ENCODE measurements at places on chromosomes 13 and 19.

- no peak for DNase-seq
Observed at GRCh38 chr13:63737418-63737817, 2321.8 kb upstream of the PCDH20 start.

DNA sequence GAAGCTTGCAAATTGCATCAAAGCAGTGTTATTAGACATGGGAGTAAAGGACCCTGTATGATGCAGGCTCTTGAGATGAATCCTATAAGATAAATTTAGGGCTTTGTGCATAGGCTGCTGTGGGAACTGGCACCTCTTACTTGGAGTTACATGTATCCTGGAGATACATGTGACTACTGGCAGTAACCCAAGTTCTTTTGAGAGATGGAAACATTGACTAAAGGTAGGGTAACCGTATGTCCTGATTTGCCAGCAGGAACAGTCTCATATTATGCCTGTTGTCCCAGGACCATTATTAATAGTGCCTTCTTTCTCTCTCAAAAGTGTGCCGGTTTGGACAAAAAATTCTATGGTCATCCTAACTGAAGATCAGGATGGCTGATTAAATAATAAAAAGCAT lies 195.4 kb downstream of the LACC1 start:
- no peak for DNase-seq

DNA sequence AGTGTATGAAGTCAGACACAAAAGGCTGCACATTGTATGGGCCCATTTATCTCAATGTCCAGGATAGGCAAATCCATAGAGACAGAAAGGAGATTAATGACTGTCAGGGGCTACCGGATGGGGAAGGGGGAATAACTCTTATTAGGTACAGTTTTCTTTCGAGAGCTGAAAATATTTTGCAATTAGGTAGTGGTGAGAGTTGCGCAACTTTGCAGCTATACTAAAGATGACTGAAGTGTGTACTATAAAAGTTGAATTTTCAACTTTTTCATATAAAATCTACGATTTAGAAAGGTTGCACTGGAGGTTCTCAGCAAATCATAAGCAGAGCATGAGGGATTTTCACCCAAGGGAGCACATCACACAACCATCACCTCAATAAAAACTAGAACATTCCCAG lies 16.1 kb upstream of the SLC15A1 start:
- no peak for DNase-seq

DNA sequence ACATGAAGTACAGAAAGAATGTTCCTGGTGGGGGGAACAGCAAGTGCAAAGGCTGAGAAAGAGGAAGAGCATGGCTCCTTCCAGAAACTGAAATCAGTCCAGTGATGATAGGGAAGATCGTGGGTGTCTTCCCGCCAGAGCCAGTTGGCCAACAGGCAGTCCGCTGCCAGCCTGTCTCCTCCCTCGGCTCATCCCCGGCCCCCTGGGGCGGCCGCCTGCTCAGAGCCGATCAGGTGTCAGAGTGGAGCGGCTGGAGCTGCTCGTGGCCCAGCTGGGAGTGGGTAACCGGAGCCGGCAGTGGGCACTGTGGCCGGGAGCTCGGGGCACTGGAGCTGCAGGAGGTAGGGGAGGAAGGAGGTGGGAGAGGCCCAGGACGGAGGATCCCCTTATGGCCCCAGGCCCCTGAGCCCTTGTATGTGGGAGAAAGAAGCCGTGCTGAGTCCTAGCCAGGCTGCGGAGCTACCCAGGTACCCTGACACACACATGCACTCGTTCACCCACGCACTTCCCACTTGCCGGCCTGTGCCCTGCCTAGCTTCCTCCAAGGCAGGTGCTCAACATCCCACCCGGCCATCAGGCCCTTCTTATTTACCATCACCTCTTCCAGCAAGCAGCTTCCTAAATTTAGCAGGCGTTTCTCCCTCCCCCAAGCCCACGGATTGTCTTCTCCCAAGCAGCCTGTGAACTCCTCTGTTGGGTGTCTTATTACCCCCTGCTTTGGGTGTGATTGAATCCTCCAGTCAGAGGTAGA lies 1.7 kb downstream of the ANKRD24 start:
- no peak for DNase-seq

- DNase-seq = no peak
Observed at GRCh38 chr13:29547153-29547552, 48.3 kb downstream of the SLC7A1 start.

GRCh38 chr19:947090-947706 lies 21.4 kb downstream of the ARID3A start:
- DNase-seq = no peak
